ENCODE measurements at places on chromosomes 12 and 14. TPM values are rescaled to one million over a fixed set of nuclear protein-coding genes. Genes with fewer than 3 reads are reported as not detected.

DNA sequence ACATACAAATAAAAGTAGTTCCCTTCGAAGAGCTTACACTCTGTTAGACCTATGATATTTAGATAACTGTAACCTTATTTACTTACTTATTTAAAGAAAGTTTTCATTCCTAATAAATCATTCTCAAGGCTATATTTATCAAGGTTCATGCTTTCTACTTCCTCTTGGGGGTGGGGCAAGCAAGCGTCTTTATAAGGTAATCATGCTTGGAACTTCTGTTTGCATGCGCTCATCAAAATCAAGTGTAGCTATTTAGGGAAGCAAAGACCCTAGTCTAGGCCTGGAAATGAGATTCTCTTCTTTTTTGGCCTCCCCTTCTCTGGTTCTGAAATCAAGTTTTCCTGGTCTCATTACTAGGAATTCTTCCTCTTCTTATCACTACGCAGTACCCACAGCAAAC is 766 bp downstream of the RERG start:
- DNase-seq: no peak

DNA sequence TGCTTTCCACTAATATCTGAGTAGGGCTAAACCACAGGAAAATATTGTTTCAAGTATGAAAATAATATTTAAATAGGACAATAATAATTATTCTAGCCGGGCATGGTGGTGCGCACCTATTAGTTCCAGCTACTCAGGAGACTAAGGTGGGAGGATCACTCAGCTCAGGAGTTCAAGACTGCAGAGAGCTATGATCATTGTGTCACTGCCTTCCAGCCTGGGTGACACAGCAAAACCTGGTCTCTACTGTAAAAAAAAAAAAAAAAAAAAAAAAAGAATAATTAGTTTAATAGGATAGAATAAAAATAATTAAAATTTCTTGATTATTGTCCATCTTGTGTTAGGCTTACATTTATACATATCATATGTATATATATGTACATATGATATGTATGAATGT is 38.5 kb upstream of the BAZ1A start:
- DNase-seq: no peak

DNA sequence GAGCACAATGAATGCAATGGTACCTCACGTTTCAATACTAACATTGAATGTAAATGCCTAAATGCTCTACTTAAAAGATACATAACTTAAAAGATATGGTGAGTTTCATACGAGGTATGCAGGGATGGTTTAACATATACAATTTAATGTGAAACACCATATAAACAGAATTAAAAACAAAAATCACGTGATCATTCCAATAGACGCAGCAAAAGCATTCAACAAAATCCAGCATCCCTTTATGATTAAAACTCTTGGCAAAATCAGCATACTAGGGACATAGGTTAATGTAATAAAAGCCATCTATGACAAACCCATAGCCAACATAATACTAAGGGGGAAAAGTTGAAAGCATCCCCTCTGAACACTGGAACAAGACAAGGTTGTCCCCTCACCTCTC is 845.7 kb downstream of the SLC16A7 start:
- DNase-seq: no peak

GRCh38 chr12:19891936-19892591 is 452.8 kb downstream of the AEBP2 start:
- no peak for DNase-seq

DNA sequence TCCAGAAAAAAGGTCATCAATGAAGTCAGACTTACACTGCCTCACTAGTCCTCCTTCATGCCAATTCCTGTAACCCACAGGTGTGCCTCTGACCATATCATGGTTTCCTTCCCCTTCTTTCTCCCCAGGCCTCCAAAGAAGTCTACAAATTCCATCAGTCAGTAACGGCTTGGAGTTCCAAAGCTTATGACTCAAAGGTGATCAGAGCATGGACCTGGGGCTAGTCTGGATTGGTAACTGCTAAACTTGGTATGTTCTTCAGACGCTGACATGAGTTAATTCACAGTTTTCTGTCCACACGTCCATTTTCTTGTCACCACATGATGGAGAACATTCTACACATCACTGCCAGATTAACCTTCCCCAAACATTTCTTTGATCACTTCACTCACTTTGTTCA is 560.4 kb downstream of the ETNK1 start:
- DNase-seq: no peak

DNA sequence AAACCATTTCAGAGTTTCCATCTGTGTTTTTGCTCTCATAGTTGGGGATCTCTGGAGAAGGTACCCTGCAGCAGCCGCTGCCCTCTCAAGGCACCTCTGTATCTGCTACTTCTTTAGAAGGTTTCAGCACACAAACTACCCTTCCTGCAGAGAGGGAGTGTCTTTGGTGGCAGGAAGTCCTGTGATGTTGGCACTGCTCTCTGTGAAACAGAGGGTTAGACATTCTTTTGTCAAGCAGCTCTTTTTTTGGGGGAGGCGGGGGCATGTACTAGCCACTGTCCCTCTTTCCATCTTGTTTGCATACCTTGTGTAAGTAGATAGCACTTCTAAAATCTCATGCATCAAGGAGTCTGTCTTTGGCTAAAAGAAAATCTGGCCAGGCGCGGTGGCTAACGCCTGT is 352.6 kb downstream of the BMP4 start:
- no peak for DNase-seq

DNA sequence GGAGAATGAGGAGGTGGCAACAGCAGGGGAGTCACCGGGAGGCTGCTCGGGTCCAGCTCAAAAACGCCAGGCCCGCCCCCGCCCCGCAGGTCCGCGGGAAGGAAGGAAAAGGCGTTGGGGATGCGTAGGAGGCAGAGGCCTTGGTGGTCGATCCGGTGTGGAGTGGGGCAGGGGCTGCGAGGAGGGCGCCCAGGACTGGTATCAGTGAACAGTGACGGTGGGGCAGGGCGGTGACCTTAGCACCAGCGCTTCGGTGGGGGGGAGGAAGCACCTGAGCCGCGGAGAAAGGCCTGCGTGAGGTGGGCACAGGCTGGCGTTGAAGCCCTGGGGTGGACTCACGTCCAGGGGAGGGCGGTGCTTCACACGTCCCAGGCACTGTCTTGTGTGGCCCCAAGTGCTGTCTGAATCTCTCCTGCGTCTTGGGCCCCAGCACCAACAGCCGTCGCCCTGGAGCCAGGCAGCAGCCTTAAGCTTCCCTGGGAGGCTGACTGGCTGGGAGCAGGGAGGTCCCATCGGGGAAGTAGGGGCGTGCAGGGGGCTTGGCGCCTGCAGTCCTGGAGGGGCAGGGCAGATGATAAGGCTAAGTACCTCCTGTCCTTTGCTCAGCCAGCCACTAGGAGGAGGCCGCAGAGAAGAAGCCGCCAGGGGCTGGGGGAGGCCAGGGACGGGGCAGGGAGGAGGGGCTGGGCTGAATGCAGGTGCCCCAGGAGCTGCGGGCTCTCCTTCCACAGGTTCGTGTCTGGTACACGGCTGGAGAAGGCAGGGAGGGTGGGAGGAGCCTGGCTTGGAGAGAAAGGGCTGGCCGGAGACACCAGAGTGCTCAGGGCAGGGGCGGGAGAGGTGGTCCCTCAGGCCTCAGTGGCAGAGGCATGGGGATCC is 26.5 kb downstream of the ZBTB42 start:
- DNase-seq: peak; percentile 58

DNA sequence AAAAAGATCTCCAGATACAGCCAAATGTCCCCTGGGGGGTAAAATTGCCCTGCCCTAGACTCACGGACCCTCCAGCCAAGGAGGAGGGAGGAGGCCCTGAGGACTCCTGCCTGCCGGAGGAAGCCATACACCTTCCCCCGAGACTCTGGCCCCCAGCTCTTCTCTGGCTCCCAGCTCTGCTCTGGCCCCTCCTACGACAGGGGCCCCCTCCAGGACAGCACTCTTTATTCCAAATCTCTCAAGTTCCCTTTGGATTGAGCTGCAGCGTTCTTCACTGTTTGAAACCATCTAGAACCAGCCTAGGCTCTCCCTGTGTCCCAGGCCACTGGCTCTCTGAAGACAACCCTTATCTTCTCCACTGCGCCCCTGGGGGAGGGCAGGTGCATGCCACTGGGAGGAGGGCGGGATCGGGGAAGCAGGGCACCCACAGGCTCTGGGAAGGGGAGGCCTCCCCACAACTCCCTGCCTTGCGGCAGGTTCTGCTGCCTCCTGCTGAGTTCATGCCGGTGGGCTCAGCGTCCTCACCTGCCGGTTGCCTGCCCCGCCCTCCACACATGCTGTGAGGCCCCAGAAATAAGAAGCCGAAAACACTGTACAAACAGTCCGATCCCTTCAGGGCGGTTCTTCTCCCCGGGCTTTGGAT is 112.7 kb downstream of the DICER1 start:
- DNase-seq: peak; percentile 52

- no peak for DNase-seq
These were observed 40.6 kb upstream of the MED13L start for GRCh38 chr12:116317986-116318575.

- no peak for DNase-seq
These were observed 30.5 kb downstream of the ANAPC7 start for GRCh38 chr12:110373025-110373424.

DNA sequence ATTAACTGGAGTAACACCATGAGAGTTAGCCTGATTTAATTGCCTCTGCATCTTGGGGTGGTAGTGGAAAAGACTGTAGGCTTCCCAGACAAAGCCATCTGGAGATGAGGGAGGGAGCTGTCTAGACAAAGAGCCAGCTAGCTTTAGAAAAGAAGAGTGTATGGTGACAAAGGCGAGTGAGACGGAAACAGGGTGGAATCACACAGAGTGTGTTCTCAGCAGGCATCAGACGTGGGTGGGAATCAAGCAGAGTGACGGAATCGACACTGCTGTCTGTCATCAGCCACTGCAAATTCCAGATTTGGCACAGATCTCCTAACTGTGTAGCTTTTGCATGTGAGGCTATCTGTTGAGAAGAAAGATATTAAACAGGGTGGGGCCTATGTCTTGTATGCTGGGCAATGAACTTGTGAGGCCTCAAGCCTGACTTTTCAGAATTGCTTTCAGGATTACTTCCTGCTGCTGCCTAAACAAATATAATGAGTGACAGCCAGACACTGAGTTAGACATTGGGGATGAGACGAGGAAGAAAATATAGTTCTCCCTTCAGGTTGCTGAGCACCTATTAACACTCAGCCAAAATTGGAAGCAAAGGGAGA is 236.5 kb upstream of the GRIP1 start:
- no peak for DNase-seq

Gene TAS2R9
- total RNA-seq: not detected

Gene TAS2R42
- not detected for total RNA-seq

Gene HSPB8
- total RNA-seq: 11.7 TPM

Gene NGB
- 0.55 TPM for total RNA-seq

Gene DHH
- 0.11 TPM for total RNA-seq

Gene FAM186B
- total RNA-seq: 0.21 TPM

Gene LRP10
- 15.7 TPM for total RNA-seq

Gene FOXN4
- 0.26 TPM for total RNA-seq

Gene RAD9B
- not detected for total RNA-seq

Gene MAP1LC3B2
- 1.5 TPM for total RNA-seq

Gene ANKRD33
- 0.19 TPM for total RNA-seq
